ENCODE measurements at places on chromosomes 6 and 20.

DNA sequence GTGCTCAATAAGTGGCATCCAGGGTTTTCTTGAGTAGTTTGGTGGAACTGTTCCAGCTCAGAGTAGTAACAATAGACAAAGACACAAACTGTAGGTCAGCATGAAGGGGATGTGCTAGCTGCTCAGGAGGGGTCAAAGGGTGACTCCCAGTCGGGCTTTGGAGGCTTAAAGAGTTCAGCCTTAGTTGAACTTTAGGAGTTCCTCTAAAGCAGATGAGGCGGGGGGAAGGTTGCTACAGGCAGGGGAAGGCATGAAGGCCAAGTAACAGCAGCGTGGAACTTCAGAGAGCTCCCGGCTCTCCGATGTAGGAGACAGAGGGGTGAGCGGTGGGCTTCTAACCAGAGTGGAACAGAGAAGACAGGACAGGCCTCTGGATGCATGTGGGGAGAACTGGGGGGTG, 115.5 kb upstream of the CD93 start:
- no peak for DNase-seq

DNA sequence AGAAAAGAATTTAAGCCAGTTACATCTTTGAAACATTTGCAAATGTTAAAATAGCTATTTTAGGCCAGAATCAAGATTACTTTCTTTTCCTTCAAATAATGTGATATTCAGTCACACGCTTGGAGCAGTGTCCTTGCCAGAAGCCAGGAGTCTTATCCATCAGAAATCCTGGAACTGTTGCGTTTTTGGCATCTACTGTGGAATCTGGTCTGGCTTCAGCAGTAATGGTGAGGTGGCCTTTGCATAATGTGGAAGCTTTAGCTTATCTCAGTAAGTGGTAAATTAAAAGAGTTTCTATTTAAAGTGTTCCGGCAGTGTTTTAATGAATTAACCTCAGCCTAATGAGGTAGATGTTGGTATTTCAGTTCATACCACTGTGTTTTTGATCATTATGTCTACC, 97.6 kb downstream of the FIG4 start:
- DNase-seq: no peak

DNA sequence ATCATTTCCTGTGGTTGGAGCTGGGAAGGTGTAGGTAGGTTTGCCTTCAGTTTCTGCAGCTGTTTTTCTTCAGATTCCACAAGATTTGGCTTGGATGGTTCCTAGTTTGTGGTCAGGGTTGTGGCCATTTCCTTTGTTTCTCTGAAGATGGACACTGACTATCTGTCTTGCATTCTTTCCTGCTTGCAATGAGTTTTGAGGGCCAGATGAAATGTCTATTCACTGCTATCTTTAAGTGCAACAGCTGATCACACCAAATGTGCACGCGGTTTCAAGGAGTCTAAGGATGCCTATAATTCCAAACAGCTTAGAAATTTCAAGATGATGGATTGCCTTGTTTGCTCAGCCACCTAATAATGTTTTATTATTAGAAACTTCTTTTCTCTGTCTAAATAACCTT, 28.4 kb downstream of the IL20RA start:
- no peak for DNase-seq

- no peak for DNase-seq
Measured at GRCh38 chr20:50399555-50399916, 110.6 kb upstream of the PTPN1 start.

DNA sequence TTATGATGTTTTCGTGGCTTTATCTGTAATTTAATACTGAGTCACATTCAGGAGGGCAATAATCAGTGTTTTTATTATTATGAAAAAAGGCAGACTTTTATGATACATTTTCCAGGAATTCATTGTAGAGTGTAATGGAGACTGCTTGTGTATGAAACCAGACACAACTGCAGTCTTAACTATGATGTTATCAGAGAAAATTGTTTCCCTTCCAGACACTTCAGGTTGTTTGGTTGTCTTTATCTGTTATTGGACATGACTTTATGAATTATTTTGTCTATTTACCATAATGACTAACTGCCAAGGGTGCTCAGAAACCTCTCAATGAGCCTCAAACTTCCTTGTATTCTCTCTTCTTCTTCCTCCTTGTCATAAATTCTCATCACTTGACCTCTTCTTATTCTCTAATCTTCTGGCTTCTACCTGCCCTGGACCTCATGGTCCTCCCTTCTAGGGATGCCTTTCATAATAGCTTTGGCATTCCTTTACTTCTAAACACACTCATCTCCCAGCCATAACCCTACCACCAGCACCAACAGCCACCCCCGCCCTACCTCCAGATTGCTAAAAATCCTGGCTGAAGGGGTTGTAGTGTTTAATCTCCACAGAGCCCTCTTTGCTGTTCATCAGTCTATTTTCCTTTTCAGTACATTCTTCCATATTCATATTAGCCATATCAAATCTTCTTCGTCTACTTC, 492.5 kb downstream of the CDKAL1 start:
- no peak for DNase-seq

- no peak for DNase-seq
Measured at GRCh38 chr20:7031222-7031621, 263.7 kb downstream of the BMP2 start.

DNA sequence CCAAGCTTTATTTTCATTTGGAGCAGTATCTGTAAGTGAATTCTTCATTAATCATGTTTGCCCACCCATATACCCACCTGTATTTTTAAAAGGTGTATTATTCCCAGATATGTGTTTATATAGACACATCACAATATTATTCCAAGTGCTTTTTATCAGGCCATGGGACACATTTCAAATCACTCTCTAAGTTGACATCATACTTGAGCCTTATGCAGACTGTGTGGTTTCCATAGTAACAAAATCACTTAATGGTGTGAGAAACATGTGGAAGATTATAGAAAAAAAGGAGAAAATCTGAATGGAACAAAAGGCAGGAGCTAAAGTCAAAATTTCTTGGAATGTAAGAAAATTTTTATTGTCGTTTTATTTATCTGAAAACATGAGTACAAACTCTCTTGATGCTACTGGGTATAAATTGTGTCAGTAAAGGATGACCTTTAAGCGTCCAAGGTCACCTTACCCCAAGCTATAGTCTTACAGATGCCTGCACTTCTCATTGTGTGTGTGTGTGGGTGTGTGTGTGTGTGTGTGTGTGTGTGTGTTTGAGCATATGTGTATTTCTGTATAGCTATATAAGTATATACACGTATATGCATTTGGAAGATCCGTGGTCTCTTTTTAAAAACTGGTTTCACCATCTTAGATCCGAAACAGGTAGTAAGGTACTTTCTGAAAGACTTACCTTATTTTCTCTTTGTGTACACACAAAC, 79.8 kb upstream of the CCN6 start:
- no peak for DNase-seq

DNA sequence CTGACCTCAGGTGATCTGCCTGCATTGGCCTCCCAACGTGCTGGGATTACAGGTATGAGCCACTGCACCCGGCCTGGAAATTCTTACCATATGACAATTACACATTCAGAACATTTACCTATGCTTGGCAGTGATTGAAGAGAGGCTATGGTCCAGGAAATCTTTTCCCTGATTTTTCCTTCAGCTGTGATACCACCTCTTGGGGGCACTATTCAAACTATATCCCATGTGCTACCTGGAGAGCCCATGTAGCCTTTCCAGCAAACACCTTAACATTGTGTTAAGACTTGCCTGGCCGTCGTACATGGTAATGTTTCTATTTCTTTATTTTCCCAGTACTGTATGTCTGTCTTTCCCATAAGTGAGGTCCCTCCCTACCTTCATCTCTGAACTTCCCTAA, 61.7 kb upstream of the C20orf144 start:
- DNase-seq: no peak

- DNase-seq: no peak
Measured at GRCh38 chr6:5781966-5782556, 224.7 kb downstream of the NRN1 start.

- no peak for DNase-seq
Measured at GRCh38 chr20:6341491-6341890, 218.7 kb upstream of the FERMT1 start.

Data from stimulated activated CD4-positive, alpha-beta T cell treated with anti-CD3 and anti-CD28 coated beads, Interleukin-2, amount 100 ng/mL, for 48 hours (primary cell).